ENCODE measurements at places on chromosomes 5 and 9. TPM values are rescaled to one million over a fixed set of nuclear protein-coding genes. Genes with fewer than 3 reads are reported as not detected.

- H3K4me3 ChIP-seq = no peak overlapping the region
- H3K4me1 ChIP-seq = no peaks in the 10 kb centered on the region
- H3K36me3 ChIP-seq = no peaks in the 10 kb centered on the region
- no peaks in the 10 kb centered on the region for H3K27me3 ChIP-seq
These were observed 117.2 kb downstream of the RXRA start for GRCh38 chr9:134443174-134444037.

- no peaks in the 10 kb centered on the region for H3K4me1 ChIP-seq
- no peak for DNase-seq
- H3K36me3 ChIP-seq = no peaks in the 10 kb centered on the region
These were observed 78.8 kb downstream of the NLN start for GRCh38 chr5:65800775-65801174.

DNA sequence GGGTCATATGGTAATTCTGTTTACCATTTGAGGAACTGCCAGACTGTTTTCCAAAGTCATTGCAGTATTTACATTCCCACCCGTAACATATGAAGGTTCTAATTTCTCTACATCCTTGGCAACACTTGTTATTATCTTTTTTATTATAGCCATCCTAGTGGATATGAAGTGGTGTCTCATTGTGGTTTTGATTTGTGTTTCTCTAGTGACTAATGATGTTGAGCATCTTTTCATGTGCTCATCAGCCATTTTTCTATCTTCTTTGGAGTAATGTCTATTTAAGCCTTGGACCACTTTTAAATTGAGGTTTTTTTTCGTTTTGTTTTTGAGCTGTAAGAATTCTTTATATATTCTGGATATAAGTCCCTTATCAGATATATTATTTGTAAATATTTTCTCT lies 132.8 kb upstream of the RUSC2 start:
- H3K27me3 ChIP-seq = no peaks in the 10 kb centered on the region
- no peak for DNase-seq
- H3K4me3 ChIP-seq = no peak overlapping the region

DNA sequence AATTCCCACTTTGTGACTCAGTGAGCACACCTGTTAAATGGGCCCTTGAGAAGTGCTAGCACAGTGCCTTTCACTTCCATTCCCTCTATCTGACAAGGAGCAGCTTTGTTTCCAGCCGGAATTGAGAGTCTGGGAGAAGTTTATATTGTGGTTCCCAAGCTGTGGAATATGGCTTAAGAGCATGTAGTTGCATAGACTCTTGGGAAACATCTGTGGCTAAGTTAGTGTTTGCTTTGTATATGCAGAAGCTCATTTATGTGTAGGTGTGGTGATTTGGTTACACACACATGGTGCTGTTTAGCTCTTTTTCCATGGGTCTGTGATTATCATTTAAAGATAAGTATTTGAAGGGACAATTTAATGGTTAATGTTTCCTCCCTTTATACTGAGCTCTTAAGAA lies 110.5 kb upstream of the HMHB1 start:
- no peak overlapping the region for H3K27ac ChIP-seq
- H3K27me3 ChIP-seq = no peaks in the 10 kb centered on the region
- H3K4me1 ChIP-seq = no peaks in the 10 kb centered on the region
- no peak for DNase-seq
- H3K36me3 ChIP-seq = no peaks in the 10 kb centered on the region

DNA sequence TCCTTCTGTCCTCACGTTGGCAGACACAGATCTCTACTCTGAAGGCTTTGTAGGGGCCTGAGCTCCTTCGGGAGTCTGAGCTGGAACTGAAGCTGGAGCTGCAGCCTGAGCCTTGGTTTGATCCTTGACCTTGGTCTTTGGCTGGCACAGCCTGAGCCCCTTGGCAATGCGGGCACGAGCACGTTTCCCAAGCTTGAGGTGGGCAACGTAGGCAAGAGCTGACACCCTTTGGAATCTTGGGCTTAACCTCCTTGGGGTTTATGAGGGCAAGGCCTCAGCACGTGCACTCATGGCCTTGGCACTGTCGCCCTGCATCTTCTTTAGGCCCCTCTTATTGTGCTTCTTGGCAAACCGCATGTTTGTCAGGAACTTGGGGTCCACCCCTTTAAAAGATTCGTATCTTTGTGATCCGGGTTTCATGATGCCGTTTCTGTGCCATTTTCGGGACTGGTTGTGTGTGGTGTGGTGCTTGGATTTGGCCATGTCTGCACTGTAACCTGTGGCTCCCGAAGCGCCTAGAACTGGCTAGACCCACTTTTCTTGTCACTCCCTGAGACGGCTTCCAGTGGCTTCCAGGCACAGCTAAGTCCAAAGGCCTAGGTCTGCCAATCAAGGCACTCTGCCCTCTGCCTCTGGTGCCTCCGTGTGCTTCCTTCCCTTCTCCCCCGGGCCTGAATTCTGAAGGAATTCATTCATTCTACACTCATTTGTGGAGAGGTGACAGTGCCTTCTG lies 1.4 kb downstream of the SUSD1 start:
- H3K27me3 ChIP-seq = no peaks in the 10 kb centered on the region
- no peak overlapping the region for H3K4me3 ChIP-seq
- H3K36me3 ChIP-seq = no peaks in the 10 kb centered on the region
- peaks cover 22% of the 10 kb centered on the region for H3K4me1 ChIP-seq
- peak; percentile 80 for DNase-seq
- H3K27ac ChIP-seq = peak overlapping the region; percentile 72

The TAF11L5 gene
- total RNA-seq = not detected

The NTNG2 gene
- 1.3 TPM for total RNA-seq

GRCh38 chr9:95974389-95974788 lies 98.9 kb downstream of the ERCC6L2 start:
- no peaks in the 10 kb centered on the region for H3K36me3 ChIP-seq
- H3K4me3 ChIP-seq = no peak overlapping the region
- no peaks in the 10 kb centered on the region for H3K27me3 ChIP-seq
- DNase-seq = no peak

The OBP2A gene
- total RNA-seq = not detected

The BTNL8 gene
- 88.1 TPM for total RNA-seq

The SV2C gene
- 0.20 TPM for total RNA-seq

- H3K36me3 ChIP-seq = no peaks in the 10 kb centered on the region
- no peak overlapping the region for H3K4me3 ChIP-seq
- no peaks in the 10 kb centered on the region for H3K27me3 ChIP-seq
- no peak overlapping the region for H3K27ac ChIP-seq
These were observed 175.8 kb downstream of the WDR70 start for GRCh38 chr5:37554938-37555337.

DNA sequence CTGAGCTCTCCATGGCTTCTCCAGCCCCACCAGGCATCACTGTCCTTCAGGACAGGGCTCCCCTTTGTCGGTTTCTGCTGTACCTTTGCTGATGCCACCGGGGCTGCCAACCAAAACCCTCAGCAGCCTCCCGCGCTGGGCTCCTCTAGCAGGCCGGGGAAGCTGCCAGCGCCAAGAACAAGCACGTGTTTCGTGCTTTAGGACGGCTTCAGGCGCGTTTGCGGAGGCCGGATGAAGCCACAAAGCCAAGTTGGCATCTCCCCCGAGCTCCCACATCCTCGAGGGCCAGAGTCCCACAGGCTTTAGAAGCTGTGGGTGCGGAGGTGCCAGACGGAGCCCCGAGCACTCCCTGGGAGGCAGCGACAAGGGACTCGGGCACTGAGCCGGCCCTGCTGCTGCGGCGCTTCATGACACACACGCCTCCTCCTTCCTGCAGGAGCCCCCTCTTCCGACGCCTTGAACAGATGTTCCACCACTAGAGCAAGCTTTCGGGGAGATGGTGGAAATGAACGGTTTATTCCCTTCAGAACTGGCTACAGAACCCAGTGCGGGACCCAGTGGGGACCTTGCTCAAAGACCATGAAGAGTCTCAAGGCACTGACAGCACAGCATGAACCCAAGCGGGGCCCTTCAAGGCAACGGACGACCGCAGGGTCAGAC lies 36.7 kb downstream of the SARDH start:
- no peak overlapping the region for H3K27ac ChIP-seq
- H3K4me1 ChIP-seq = no peaks in the 10 kb centered on the region
- no peak overlapping the region for H3K4me3 ChIP-seq

GRCh38 chr5:167759057-167759821 lies 532.2 kb upstream of the WWC1 start:
- no peaks in the 10 kb centered on the region for H3K27me3 ChIP-seq
- H3K36me3 ChIP-seq = no peaks in the 10 kb centered on the region
- no peak overlapping the region for H3K4me3 ChIP-seq
- H3K27ac ChIP-seq = no peak overlapping the region
- no peak for DNase-seq

DNA sequence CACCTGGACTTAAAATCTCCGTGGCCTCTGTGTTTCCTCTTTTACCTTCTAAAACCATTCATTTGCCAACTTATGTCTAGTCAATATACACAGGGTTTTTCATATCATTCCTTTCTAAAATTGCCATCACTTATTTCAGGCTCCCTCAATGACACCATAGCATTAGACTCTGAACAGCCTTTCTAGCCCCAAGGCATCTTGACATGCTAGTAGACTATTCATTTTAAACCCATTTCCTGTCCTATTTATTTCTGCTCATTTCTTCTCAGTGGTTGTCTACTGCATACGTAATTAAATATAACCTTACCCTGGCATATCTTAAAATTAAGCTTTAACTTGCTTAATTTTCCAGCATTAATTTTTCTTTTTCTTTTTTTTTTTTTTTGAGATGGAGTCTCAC lies 83.2 kb downstream of the PHAX start:
- H3K4me3 ChIP-seq = no peak overlapping the region
- H3K4me1 ChIP-seq = peaks cover 9% of the 10 kb centered on the region
- no peak for DNase-seq
- H3K27ac ChIP-seq = no peak overlapping the region
- no peaks in the 10 kb centered on the region for H3K36me3 ChIP-seq

DNA sequence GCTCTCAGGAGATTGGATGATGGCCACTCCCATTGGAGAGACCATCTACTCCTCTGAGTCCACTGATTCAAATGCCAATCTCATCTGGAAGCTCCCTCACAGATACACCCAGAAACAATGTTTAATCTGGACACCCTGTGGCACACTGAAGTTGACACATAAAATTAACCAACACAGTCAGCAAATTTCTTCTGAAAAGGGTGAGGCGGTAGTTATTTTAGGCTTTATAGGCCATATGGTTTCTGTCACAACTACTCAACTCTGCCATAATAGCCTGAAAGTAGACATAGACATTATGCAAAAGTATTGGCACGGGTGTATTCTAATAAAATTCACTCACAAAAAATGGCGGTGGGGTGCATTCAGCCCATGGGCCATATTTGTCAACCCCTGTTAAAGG lies 244.5 kb upstream of the VLDLR start:
- H3K27ac ChIP-seq = no peak overlapping the region
- no peaks in the 10 kb centered on the region for H3K36me3 ChIP-seq
- no peak overlapping the region for H3K4me3 ChIP-seq
- H3K27me3 ChIP-seq = no peaks in the 10 kb centered on the region

- H3K36me3 ChIP-seq = no peaks in the 10 kb centered on the region
- H3K4me3 ChIP-seq = no peak overlapping the region
These were observed 225.7 kb upstream of the KLF9 start for GRCh38 chr9:70639853-70640814.

DNA sequence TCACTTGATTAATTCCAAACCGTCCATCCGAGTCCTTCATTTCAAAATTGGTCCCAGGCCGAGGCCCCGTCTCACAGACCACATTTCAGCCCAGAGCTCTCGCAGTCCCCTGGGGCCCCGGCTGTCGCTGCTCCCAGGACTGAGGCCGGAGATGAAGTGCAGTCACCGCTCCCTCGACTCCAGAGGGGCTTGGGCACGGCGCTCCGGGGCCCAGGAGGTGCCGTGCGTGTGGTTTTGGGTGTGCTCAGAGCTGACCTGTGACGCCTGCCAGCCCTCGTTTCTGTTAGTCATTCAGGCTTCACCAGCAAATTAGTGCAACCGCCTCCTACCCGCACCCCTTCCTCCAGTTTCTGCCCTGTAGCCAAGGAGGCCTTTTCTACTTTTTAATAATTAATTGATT lies 48.7 kb upstream of the PHYKPL start:
- no peaks in the 10 kb centered on the region for H3K4me1 ChIP-seq
- no peaks in the 10 kb centered on the region for H3K36me3 ChIP-seq
- no peak overlapping the region for H3K4me3 ChIP-seq

The ANKRD31 gene
- total RNA-seq = 0.05 TPM

- H3K36me3 ChIP-seq = no peaks in the 10 kb centered on the region
- no peak for DNase-seq
- peak overlapping the region; percentile 67 for H3K27ac ChIP-seq
- H3K27me3 ChIP-seq = no peaks in the 10 kb centered on the region
- H3K4me1 ChIP-seq = peaks cover 4% of the 10 kb centered on the region
- H3K4me3 ChIP-seq = no peak overlapping the region
These were observed 7.5 kb downstream of the RABGAP1 start for GRCh38 chr9:122948313-122948712.
